Stimulated activated CD4-positive, alpha-beta T cell treated with anti-CD3 and anti-CD28 coated beads, Interleukin-4, amount 100 ng/mL, for 24 hours (primary cell): ENCODE measurements at places on chromosomes 13 and 19.

- no peak for DNase-seq
These were observed 299.0 kb downstream of the KLF12 start for GRCh38 chr13:73835138-73835721.

GRCh38 chr13:74966275-74966674, 515.7 kb downstream of the TBC1D4 start:
- DNase-seq = no peak

DNA sequence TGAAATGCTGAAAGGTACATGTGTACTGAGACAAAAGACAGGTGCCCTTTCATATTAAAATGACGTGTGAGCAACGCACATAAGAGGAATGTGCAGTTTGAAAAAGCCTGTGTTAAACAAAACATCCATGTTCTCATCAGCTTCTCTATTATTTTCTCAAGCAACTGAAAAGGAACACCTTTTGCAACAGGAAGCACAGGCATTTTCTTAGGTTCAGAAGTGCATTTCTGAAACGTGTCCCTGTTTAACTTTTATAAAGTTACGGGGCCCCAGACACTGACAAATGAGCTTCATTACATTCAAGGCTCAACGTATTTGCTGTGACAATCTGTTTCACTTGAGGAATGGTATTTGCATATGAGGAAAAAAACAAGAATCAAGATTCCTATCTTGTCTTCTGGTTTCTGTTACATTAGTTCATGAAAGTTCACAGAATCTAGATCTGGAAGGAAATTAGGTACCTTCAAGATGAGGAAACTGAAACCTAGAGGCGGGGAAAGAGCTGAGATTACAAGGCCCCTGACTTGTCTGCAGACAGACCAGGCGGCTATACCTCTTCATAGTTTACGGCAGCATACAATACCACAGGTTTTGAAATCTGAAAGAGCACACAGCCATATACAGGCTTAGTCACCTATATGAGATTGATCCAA, 431.7 kb downstream of the KLF12 start:
- peak; percentile 57 for DNase-seq

DNA sequence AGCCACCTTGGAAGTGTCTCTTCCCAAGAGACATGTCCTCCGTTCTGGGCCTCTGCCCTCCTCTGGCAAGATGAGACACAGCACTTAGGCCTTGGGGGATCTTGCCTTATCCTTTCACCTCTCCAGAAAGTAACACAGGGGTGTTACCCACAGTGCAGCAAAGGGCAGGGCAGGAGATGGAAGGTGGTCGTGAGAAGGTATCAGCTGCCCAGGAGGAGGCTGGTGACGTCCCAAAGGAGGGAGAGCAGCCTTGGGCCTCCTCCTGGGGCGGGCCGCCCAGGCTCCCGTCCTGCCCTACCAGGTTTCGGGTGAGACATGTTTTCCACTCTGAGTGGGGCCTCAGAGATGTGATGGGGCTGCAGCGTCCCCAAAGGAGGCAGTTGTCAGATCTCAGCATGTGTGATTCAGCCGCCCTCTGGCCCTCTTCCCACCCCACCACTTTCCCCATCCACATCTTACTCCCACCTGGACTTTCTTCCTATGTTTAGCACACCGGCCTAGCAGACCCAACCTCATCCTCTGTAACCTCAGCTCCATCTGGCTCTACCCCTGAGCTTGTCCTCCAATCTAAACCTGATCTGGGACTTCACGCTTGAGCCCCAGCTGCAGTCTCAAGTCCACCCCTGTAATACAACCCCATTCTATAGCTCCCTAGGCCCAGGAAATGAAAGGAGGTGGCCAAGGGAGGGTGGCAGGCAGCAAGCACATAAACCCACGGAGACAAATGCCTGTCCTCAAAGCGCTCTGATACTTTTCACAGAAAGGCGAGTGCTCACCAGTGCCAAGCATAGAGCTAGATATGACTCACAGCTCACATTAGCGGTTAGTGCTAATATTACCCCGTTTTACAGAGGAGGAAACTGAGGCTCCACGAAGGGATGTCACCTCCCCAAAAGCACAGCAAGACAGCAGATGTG, 9.3 kb downstream of the POU2F2 start:
- peak; percentile 85 for DNase-seq

DNA sequence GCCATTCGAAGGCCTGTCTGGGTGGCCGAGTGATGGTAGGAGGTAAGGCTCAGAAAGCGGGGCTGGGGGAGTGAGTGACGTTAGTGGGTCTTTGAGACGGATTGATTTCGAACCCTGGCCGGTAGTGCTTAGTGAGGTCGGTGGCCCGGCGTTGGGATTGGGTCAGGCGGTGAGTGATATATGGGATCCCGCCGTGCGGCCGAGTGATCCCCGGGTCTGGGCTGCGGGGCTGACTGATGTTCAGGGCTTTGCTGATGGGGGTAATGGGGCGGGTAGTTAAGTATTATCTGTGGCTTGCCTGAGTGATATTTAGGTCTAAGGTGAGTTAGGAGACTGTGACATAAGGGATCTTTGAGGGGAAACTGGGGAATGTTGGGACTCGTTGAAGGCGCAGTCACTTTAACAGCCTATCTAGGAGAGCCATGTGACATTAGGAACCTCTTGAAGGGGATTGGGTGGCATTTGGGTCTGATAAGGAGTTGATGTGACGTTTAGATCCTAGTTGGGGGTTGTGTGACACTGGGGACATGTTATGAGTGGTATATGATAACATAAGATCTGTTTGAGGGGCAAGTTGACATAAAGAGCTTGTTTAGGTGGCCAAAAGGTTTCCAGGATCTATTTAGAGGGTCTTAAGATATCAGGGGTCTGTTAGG, 543 bp downstream of the PSMC4 start:
- DNase-seq = no peak

DNA sequence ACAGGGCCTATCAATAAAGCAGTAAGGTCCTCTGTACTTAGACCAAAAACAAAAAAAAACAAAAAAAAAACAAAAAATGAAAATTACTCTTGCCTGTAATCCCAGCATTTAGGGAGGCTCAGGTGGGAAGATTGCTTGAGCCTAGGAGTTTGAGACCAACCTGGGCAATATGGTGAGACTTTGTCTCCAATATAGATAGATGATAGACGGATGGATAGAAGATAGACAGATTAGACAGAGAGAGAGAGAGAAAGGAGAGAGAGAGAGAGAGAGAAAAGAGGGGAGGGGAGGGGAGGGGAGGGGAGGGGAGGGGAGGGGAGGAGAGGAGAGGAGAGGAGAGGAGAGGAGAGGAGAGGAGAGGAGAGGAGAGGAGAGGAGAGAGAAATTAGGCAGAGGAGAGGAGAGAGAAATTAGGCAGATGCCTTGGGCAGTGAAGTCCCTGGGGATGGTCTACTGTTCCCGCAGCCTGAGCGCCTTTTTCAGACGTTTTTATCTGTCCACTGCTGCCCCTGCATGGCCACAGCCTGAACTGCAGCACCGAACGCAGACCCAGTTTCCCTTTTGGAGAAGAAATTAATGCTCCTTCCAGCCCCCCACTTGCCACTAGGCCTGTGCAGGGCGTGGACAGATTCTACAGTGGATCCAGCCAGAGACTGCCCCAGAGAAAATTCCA, 9.8 kb upstream of the ZNF627 start:
- DNase-seq = peak; percentile 82

- DNase-seq = no peak
These were observed 107.4 kb downstream of the LRCH1 start for GRCh38 chr13:46660416-46660815.

GRCh38 chr19:1304197-1304924, 18.7 kb downstream of the EFNA2 start:
- no peak for DNase-seq

GRCh38 chr13:50580684-50581305, 262.7 kb downstream of the DLEU7 start:
- no peak for DNase-seq

- no peak for DNase-seq
These were observed 643.9 kb upstream of the SGCG start for GRCh38 chr13:22536851-22537250.

- no peak for DNase-seq
These were observed 8.0 kb downstream of the AKAP11 start for GRCh38 chr13:42279986-42280385.

DNA sequence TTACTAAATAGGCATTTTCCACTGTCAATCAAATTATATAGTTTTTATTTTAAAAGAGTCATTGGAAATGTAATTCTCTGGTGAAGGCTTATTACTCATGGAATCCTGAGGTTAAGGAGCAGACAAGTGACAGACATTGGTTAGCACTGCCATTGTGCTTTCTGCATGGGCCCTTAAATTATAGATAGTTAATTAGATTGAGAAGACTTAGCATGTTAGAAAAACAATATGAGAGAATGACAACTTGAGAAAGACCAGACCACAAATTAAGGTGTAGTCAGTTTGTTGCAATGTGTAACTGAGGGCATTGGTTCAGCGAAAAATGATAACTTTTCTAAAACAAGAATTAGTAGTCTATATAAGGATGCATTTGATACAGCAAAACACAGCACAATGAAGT, 195.5 kb downstream of the SLITRK6 start:
- DNase-seq = no peak

GRCh38 chr13:79448413-79448812, 32.5 kb upstream of the NDFIP2 start:
- no peak for DNase-seq

GRCh38 chr19:32404933-32405430, 588 bp upstream of the DPY19L3 start:
- peak; percentile 24 for DNase-seq

DNA sequence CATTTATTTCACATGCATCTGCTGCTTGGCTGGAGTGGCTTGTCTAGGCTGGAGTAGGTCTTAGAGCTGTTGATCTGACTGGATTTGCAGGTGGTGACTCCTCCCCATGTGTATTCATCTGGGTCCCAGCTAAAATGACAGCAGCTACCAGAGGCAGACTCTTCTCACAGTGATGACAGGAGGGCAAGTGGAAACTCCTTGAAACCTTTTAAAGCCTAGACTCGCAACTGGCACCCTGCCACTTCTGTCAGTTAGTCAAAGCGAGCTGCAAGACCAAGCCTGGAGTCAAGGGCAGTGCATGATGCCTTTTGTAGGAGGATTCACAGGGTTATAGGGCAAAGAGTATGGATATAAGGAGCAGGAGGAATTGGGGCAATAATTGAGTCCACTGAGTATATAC, 65.2 kb downstream of the TEX26 start:
- no peak for DNase-seq

GRCh38 chr19:5136073-5136855, 167.4 kb downstream of the KDM4B start:
- no peak for DNase-seq

DNA sequence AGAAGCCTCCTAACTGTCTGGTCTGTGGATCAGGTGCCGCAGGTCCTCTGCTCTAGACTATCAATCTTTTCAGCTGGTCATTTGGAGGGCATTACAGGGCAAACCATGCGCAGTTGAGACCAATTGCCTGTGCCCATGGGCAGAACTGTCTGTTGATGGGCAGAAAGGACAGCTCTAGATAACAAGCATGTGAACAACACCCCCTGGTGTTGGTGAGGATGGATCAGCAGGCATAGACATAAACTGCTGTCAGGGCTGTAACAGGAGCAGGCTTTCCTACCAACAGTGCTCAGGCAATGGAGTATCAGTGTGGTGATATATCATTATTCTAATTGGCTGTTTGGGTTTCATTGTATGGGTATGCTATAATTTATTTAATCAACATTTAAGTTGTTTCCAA, 104.7 kb upstream of the KL start:
- peak; percentile 7 for DNase-seq

GRCh38 chr13:73230716-73231115, 171.9 kb downstream of the KLF5 start:
- DNase-seq = no peak

DNA sequence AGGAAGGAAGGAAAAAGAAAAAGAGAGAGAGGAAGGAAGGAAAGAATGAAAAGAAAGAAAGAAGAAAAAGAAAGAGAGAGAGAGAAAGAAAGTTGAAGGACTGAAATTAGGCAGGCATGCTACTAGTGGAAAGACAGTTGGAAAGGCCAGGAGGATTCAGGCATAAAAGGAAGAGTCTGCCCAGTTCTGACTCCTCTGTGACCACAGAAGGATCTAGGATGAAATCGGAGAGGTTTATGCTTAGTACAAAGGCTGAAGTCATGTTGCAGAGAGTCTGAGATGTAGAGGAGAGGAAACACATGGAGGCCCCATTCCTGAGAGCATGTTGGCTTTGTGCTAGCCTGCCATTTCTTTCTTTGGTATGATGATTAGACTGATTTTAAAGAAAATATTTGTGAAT, 246.5 kb upstream of the ARGLU1 start:
- DNase-seq = no peak

GRCh38 chr19:53158119-53158656, 665 bp downstream of the ZNF347 start:
- peak; percentile 17 for DNase-seq

GRCh38 chr19:31334849-31335624, 14.2 kb downstream of the TSHZ3 start:
- DNase-seq = no peak

DNA sequence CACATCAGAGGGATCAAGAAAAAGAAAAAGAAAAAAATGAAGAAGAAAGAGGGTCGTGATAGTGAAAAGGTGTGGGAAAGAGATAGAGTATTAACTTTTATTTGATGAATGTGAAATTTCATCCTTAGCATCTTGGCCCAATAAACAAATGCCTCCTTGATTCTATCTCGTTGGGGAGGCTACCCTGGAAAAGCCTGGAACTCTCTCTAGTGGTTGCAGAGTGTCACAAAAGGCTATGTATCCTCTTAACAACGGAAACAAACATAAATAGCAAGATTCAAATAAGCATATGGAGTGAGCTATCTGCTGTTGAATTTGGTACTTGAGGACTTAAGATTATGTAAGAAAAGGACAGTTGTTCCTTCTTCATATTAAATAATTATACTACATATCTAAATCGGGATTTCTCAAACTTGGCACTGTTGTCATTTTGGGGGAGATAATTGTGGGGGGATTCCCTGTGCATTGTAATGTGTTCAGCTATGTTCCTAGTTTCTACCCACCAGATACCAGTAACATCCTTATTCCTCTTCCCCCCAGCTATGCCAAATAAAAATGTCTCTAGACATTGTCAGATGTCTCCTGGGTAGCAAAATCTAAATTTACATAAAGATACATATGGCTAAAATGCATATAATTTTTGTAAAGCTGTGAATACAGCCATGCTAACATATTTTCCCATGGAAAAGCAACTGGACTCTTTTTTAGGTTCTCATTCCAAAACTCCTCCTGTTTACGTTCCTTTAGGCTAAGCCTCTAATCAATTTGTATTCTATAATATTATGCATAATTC, 557.2 kb downstream of the DCT start:
- no peak for DNase-seq

DNA sequence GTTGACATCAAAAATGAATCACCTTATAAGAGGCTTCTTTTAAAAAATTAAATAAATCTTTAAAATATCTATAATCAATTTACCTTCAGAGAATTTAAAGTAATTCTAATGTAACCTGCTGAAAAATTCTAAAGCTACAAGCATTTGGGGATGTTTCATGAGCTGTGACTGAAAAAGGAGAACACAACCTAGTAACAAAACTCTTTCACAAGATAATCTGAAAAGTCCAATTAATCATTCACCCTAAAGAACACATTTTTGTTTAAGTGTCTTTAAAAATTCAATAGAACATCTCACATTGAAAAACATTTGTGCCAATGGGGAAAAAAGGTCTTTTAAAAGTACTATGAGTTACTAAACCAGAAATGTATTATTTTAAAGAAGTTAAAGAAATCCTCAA, 22.8 kb downstream of the KLF12 start:
- DNase-seq = no peak
